ENCODE measurements at places on chromosomes 16 and 17. TPM values are rescaled to one million over a fixed set of nuclear protein-coding genes. Genes with fewer than 3 reads are reported as not detected.

The CLEC19A gene
- 0.05 TPM for polyA plus RNA-seq

The FOXN1 gene
- 0.55 TPM for polyA plus RNA-seq

The CACNA1H gene
- 17.0 TPM for polyA plus RNA-seq

The CIBAR2 gene
- 0.27 TPM for polyA plus RNA-seq

The KCNG4 gene
- 0.07 TPM for polyA plus RNA-seq

The C17orf113 gene
- 4.7 TPM for polyA plus RNA-seq

The KAT7 gene
- polyA plus RNA-seq = 58.3 TPM

Measured in left kidney (tissue), 8 donors.